Cerebellar cortex (tissue), 1 donor: ENCODE measurements at places on chromosomes 11 and 22.

- DNase-seq: no peak
Observed at GRCh38 chr11:67450796-67451657, 1.5 kb downstream of the GPR152 start.

GRCh38 chr22:39534591-39535356, 2.2 kb upstream of the RPS19BP1 start:
- peak; percentile 77 for DNase-seq

- DNase-seq: peak; percentile 56
Observed at GRCh38 chr22:45284705-45285262, at the start of gene UPK3A. TSS of gene UPK3A (plus strand) at chr22:45284949. CDS start at chr22:45285014, 65 bp downstream.

DNA sequence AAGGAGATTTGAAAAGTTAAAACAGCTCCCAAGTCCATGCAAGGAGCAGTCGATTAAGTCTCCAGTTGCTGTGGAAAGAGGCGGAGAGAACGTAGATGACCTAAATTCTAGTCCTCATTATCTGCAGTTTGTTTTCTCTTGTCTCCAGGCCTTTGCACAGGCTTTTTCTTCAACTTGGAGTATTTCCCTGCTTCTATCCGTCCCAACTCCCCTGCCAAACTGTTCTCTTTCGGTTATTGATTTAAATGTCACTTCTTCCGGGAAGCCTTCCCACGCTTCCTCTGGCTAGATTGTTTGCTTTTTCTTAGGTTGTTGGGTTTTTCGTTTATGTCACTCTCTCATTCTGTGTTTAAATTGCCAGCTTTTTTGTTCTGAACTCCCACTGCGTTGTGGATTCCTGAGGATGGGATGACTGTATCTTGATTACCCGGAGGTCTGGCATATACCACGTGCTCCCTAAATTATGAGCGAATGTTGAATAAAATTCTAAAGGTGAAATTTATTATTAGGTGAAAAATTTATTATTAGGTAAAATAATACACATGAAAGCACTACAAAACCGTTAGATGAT, 463 bp downstream of the TMEM126B start:
- no peak for DNase-seq

- DNase-seq: no peak
Observed at GRCh38 chr11:80798174-80798573, 1357.3 kb upstream of the TENM4 start.

GRCh38 chr11:117090111-117090706, 8.0 kb downstream of the SIK3 start:
- no peak for DNase-seq

DNA sequence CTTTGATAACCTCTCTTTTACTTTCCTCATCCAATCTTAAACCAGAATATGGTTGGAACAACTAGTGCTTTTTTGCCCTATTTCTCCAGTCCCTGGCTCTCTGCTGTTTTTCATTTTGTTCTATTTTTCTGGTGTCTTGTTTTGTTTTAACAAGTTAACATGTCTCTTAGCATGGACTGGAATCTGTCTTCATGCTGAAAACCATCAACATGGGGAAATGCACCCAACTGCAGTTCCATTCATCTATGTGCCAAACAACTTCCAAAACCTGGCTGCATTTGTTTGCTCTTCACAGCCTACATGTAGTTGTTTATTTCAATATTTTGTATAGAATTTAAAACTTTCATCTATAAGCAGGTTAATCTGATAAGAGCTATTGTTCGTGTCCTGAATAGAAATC, 46.8 kb upstream of the NOX4 start:
- no peak for DNase-seq
